ENCODE measurements at places on chromosomes 12 and 14. TPM values are rescaled to one million over a fixed set of nuclear protein-coding genes. Genes with fewer than 3 reads are reported as not detected.

GRCh38 chr12:44223736-44224135 is 387.9 kb downstream of the TMEM117 start:
- no peak for DNase-seq

MYL2 gene
- polyA plus RNA-seq: not detected

- no peak for DNase-seq
Observed at GRCh38 chr12:88870000-88870737, 289.9 kb upstream of the KITLG start.

DNA sequence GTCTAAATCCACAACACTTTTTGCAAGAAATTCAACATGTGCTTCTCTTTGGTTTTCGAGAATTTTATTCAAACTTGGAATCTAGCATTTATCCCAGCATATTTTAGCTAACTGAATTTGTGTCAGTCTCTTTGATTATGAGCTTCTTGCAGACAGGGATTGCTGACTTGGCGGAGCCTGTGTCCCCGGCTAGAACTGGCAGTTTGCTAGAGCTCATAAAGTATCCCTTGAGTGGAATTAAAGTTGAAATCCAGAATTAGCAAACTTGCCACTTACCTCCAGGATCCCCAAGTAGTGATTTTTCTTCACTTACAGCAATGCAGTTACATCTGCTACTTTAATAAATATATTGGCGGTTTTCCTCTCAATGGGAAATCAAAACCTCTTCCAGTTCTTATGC is 306.9 kb downstream of the AACS start:
- DNase-seq: no peak

DNA sequence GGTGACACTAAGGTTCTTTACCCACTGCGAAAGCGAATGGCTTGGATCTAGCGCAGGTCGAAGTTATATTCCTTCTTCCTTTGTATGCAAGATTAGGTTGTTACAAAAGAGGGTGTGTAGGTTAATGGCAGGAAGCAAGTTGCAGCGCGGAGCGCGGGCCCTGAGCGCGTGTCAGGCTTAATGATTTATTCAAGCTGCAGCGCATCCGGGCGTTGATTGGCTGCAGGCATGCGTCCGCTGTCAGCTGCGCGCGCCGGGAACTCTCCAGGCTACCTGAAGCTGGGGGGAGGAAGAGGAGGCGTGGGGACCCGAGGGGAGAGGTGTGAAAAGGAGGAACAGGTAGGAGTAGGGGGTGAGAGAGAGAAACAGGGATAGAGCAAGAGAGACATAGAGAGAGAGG is 7.4 kb downstream of the ASCL1 start:
- DNase-seq: peak; percentile 70

- no peak for DNase-seq
Observed at GRCh38 chr14:63840981-63841380, 11.8 kb upstream of the SYNE2 start.

DNA sequence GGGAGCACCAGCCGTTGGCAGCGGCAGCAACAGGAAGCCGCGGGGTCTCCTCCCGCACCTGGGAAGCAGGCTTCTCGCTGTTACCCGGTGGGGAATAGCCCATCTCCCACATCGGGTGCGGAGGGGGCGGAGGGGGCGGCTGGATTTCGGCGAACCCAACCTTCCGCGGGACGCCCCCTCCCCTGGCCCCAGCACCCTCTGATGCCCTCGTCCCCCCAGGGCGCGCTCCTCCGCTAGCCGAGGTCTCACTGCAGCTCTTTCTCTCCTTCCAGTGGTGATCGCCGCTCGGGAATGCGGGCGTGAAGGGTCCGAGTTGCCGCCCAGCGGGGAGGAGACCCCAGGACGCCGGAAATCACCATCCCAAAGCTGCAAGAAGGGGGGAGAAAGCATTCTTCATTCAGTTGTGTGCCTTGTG is 303 bp downstream of the SAMD4A start:
- DNase-seq: peak; percentile 62

DNA sequence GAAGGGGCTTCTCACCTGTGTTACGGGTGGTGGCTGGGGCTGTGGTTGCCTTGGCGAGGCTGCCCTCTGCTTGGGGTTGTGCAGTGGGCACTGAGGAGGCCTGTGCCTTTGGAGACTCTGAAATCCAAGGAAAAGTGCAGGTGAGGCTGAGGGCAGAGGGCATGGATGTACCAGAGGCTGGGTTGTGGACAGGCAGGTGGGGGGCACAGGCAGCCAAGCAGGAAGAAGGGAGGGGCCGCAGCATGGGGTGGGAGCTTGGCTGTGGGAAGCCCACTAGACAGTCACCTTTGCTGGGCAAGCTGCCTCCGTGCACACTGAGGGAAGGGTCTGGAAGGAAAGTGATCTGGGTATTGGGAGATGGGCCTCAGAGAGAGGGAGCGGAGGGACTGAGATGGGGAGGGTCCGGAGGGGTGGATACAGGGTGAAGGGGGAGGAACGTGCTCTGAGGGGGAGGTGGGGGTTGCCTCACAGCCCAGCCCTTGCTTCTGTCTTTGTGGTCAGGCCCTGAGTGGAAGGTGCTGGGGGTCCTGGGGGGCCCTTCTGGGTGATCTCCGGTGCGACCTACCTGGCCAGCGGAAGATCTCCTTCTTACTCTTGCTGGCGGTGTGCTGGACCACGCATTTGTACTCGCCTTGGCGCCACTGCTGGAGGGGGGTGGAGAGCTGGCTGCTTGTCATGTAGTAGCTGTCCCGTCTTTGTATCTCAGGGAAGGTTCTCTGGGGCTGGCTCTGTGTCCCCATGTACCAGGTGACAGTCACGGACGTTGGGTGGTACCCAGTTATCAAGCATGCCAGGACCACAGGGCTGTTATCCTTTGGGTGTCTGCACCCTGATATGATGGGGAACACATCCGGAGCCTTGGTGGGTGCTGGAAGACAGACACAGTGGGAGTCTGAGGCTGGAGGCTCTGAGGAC is 318.7 kb downstream of the TMEM121 start:
- no peak for DNase-seq

PTMS gene
- 315 TPM for polyA plus RNA-seq

APOF gene
- 0.55 TPM for polyA plus RNA-seq

- no peak for DNase-seq
Observed at GRCh38 chr12:103882861-103883596, 42.0 kb upstream of the NT5DC3 start.

- DNase-seq: no peak
Observed at GRCh38 chr14:22140633-22141032, 448.4 kb downstream of the DAD1 start.

C12orf54 gene
- 2.7 TPM for polyA plus RNA-seq

C12orf60 gene
- 2.0 TPM for polyA plus RNA-seq

GRCh38 chr12:44477331-44477980 is 398.7 kb downstream of the NELL2 start:
- no peak for DNase-seq

SYCP3 gene
- polyA plus RNA-seq: 1.0 TPM

DNA sequence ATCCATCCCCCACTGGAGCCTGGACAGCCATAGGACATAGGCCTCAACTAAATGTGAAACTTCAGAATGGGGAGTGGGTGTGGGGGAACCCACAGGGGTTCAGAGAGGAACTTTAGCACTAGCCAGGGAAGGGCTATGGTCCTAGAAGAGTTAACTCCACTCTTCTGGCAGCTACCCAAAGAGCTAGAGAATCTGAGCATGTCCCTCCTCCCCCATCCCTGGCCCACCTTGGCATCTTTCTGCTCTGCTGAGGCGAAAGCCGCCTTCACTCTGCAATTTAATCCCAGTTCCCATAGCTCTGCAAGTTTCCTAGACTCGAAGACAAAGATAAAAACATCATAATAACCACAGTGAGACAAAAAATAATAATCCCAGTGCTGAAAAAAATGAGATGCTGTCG is 214.7 kb upstream of the RTL1 start:
- DNase-seq: no peak

DNA sequence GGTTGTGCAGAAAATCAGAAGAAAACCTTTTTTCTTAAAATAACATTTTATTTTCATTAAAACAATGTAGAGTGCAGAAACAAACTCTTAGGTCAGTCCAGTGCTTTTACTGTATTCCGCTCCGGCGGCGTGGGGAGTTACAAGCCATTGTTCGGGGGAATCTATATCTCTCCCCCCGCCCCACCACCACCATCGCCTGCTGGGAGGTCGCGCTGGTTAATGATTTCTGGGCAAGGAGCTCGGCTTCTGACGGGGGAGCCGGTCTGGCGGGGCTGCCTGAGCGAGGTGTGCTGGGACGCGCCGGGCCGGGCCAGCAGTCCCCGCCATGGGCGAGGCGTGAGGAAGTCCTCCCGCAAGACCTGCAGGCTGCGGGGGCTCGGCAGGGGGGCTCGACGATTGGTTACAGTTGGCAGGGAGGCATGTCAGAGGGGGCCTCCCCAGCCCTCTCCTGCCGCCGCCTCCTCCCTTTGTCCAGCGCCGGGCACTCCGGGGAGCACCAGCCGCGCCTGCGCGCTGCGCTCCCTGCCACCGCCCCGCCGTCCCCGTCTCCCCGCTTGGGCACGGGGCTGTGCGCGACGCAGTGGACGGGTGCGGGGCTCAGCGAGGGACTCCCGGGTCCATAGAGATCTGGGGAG is 1.0 kb upstream of the DUSP6 start:
- DNase-seq: peak; percentile 91

GRCh38 chr12:57935839-57936512 is 5.4 kb upstream of the ATP23 start:
- peak; percentile 95 for DNase-seq

DNA sequence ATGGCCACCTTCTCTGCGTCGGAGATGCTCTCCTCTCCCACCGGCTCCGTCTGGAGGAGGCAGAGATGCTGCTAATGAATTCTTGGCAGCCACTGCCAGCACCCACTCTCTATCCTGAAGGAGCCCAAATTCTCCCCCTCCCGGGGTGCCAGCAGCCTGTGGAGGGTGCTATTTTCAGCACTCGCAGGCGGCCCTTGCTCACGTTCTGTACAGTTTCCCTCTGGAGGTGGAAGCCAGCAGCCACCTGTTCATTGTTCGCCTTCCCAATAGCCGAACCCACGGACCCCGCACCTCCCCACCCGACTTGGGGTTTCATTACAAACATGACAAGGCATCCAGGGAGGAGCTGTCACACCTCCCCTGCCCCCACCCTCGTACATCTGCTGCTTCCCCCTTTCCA is 27.8 kb downstream of the SNRNP35 start:
- DNase-seq: no peak

DNA sequence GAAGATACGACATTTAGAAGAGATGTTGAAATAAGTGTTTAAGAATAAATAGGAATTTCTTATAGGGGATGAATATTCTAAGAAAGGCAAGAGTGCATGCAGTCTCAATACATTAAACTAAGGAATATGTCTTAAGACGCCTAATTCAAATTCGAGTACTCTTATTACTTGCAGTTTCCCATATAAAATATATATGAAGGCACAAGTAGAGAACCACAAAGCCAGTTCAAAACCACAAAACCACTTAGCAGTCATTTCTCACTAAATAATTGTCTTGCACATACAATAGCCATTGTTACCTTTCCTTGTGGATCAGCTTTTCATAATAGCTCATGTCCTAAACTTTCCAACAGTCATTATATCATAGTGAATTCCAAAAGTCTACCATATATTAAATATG is 91.0 kb upstream of the MON2 start:
- DNase-seq: no peak

- peak; percentile 84 for DNase-seq
Observed at GRCh38 chr14:100383727-100384158, 60.6 kb downstream of the SLC25A47 start.

RD3L gene
- not detected for polyA plus RNA-seq

DPF3 gene
- 0.21 TPM for polyA plus RNA-seq

DNA sequence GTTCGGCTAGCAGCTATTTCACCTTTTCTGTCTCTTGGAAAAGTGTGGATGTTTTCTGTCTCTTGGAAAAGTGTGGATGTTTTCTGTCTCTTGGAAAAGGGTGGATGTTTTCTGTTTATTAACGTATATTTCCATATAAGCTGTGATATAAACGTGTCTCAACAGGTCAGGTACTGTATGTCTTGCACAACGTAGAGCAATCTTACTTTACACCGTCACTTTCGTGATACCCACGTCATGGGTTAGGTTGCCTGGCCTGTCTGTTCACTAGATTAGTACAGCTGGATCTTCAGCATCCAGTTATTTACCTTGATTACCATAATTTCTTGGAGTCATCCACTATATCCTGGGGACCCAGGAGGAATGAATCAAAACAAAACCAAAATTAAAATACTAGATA is 14.1 kb downstream of the CLEC7A start:
- no peak for DNase-seq

GRCh38 chr14:44029933-44030332 is 477.1 kb downstream of the FSCB start:
- peak; percentile 42 for DNase-seq

- DNase-seq: no peak
Observed at GRCh38 chr12:123942238-123942653, 30.4 kb downstream of the CCDC92 start.

GRCh38 chr14:89371585-89372511 is 45.2 kb downstream of the FOXN3 start:
- no peak for DNase-seq

KERA gene
- polyA plus RNA-seq: 0.97 TPM

DNA sequence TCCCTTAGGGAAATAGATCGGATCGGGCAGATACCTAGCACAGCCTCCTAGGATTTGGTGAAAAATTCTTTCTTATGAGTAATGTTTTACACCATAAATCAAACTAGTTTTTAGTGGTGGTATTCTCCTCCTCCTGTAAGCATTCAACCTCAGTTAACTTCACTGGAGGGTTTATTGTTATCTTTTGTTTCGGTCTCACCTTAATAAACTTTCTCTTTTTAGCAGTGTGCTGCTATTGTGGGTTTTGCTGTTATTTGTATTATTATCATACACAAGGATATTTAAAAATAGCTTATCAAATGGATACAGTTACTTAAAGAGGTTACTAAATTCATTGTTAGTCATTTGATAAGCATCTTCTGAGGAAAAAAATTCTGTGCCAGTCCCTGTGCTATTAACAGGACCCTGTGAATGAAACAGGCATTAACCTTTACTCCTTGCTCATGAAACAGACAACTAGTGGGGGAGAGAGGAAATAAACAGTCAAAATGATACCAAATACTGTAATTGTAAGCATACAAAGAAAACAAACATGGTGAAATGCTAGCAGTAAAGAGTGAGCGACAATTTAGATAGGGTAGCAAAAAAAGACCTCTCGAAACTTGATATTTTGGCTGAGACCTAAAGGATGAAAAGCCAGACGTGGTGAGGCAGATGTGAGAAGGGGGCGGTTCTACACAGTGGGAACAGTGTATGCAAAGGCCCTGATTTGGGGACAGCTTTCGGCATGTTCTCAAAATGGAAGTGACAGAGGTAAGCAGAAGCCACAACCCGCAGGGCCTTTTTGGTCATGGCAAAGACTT is 178.7 kb upstream of the SOX5 start:
- DNase-seq: no peak

GRCh38 chr12:81181691-81182090 is 103.8 kb downstream of the ACSS3 start:
- no peak for DNase-seq

- no peak for DNase-seq
Observed at GRCh38 chr14:78486621-78487020, 316.4 kb downstream of the NRXN3 start.

All from hepatocyte (in vitro differentiated cells).